ENCODE measurements at places on chromosomes 4 and X.

- DNase-seq: peak; percentile 93
Measured at GRCh38 chr4:77203380-77204197, 46.6 kb downstream of the CCNG2 start.

DNA sequence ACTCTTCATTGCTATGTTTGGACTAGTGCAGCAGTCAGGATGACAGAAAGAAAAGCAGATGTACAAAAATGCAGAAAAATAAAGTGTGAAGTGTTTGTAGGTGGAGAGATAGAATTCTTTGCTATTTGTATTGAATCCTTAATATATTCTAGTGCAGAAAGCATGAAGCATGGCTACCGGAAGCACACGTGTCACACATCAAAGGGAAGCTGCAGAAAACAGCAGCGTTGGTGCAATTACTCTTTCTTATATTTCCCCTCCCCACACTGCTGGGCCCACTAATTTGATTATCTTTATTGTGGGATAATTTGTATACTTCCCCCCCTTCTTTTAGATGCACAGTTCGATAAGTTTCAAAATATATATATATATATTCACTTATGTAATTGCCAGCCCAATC is 35.9 kb upstream of the TAPT1 start:
- DNase-seq: no peak

DNA sequence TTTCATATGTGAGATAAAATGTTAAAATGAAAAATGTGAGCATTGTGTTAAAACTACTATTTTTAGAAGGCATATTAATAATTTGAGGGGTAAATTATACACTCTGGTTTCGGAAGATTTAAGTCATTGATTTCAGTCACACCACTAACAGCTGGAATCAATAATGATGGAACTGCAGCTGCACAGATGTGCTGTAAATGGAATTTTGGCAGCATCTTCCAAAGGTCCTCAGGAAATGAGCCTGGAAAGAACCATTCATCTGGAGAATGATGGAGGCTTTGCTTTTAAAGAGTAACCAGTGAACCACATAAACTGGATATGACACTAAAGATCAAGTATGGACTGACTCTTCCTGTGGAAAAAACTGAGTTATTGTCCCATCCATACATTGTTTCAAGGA is 759.0 kb upstream of the EPHA5 start:
- DNase-seq: no peak

DNA sequence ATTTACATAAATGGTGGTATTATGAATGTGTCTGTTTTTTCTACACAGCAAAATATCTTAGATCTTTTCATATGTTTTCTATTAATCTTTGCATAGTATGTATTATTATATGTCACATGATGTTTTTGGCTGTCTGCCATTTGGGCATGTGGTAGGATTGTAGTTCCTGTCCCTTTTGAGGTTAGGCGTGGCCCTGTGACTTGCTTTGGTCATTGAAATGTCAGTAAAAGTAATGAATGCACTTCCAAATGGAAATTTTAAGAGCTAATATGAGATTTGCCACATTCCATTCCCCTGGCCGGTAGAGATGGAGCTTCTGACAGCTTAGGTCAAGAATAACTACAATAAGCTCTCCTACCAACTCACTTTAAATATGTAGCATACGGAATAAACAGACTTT is 45.1 kb downstream of the JADE3 start:
- peak; percentile 64 for DNase-seq

DNA sequence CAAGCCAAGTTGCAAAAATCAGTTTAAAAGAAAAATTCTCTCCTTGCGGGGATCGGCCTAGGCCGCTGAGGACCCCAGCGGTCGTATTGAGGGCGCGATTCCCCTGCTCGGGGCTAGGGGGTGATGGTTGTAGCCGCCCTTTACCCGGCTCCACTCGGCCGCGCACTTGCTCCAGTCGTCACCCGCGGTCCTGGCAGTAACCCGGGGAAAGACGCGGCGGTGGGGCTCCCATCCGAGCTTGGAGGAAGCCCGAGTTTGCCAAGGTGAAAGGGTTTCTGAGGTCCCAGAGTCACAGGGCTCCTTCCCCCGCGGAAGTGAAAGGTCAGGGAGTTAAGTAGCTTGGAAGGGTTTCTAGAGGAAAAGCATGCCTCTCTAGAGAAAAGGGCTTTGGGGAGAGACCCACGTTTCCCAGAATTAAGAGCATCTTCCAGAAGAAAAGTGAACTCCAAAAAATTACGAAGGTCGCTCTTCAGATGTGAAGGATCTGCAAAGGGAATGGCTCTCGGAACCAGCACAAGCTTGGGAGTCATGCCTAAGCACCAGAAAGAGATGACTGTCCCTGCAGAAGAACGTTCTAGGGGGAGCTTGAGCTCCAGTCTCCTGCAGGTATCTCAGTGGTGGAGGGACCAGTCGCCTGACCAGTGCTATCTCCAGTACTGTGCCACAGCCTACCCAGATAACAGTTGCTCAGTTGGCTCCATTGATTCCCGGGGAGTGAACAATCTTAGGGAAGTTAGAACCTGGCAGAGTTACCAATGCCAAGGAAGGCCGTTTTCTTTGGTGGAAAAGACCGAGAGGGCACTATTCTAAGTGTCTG is 875 bp downstream of the LAP3 start:
- peak; percentile 70 for DNase-seq

- DNase-seq: peak; percentile 72
Measured at GRCh38 chr4:1285790-1286553, 3.7 kb upstream of the MAEA start.

DNA sequence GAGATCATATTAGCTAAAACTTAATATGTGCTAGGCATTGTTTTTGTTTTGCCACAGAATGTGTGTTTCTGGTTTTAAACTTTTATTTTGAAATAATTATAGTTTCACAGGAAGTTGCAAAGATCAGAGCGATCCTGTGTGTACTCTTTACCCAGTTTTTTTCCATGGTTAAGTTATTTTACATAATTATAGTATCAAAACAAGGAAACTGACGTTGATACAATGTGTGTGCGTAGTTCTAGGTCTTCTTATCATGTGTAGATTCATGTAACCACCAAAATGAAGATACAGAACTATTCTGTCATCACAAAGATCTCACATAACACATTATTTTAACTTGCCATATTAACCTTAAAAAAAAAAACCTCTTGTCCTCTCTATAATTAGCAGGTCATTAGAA is 69.2 kb downstream of the BLTP1 start:
- DNase-seq: no peak

DNA sequence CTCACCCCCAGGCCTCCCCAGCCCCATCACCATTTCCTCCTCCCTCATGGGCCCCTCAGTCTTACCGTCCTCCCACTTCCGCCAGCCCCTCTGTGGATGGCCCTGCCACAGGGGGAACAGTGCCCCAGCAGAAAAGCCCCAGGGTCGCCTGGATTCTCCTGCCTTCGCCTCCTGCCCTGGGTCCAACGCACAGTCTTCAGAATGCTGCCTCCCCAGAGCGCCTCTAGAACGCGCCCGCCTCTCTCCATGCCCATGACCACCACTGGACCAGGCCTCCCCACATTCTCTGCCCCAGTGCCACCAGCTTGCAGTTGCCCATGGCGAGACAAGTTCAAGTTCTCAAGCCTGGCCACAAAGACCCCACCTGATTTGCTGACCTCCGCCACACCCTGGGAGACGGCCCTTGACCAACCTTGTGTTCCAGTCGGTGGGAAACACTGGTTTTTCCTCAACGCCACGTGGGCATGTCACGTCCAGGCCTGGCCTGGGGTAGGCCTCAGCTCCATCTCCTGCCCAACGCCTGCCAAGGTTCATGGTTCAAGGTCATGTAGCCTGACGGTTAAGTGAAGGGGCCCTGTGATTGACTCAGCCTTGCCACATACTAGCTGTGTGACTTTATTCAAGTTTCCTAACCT is 634 bp upstream of the PLXNB3 start:
- no peak for DNase-seq

DNA sequence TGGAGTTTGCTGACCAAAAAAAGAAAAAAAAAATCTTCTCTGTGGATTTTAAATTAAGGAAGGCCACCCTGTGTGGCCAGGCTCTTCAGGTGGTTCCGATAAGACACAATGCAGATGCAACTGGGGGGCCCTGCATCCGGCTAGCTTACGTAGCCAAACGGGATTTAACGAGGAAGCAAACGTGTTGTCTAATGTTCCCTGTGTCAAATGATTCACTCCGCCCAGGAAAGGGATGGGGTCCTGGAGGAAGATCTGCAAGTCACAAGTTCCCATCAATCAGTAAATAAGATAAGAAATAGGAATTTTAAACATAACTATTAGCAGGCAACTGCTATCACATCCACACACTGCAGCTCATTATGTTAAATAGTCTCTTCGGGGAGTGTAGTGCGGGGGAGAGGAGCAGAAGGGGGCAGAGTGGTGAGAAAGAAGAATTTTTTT is 216.4 kb upstream of the GYPA start:
- no peak for DNase-seq

- peak; percentile 2 for DNase-seq
Measured at GRCh38 chrX:42399632-42400024, 378.3 kb downstream of the PPP1R2C start.

DNA sequence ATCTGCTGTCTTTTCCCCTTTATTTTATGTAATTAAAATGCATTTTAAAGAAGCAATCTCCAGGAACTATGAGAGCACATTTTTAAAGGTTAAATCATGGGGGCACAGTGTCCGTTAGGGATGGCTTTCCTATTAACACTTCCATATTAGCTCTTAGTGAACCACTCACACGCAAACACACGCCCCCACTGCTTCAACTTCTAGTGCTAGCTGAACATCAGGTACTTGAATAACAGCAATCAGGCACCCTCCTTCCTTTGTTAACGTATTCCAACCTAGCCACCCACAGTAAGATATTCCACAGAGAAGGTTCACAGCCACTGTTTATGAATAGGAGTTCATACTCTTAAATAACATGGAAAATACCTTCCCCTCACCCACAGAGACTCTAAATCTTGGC is 9.3 kb downstream of the TMEM255A start:
- DNase-seq: no peak

- peak; percentile 66 for DNase-seq
Measured at GRCh38 chr4:184649971-184650855, 675 bp downstream of the PRIMPOL start.

DNA sequence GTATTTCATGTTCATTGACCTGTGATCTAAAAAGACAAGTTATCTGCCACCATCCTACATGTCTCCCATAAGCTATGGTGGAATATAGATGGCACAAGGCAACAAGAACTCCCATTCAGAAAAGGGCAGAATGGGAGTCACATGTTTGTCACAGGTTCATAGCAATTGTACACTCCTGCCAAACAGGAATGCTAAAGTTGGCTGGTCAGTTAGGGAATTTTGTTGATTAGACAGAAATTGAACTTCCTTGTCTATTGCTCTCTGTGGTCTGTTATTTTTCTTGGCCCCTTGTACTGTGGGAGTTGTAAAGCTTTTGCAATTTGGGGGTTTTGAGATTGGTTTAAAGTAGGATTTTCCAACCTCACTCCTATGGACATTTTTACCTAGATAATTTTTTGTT is 101.7 kb upstream of the SOD3 start:
- no peak for DNase-seq

DNA sequence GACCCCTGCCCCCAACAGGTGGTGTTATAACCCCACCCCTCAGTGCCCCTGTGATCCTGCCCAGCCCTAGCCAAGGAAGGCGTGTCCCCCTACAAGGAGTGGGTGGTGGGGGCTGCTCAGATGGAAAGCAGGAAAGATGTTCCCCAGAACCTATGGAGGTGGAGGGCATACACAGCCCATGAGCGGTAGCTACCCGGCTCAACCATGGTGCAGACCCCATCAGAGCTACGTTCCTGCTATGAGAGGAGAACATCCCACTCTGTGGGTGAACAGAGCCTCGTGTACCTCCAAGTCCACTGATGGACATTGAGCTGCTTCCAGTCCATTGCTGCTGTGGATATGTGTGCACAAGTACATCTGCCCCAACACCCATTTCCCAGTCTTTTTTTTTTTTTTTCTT is 71.1 kb downstream of the SHOX start:
- DNase-seq: no peak

DNA sequence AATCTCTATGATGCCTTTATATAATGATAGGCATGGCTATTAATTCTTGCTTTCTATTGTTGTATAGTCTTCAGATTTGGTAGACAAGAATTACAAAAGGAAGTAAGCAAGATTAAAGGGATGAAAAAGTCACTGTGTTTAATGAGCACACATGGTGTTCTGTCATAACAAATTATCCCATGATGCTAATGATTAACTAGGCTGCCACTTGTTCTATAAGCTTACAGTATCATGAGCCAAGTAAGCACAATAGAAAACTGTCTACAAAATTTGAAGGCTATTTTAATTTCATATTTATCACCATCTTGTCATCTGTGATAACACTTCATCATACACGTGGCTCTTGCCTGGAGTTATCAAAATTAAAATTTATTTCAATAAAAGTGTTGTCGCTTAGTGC is 466.7 kb downstream of the GASK1B start:
- DNase-seq: no peak

DNA sequence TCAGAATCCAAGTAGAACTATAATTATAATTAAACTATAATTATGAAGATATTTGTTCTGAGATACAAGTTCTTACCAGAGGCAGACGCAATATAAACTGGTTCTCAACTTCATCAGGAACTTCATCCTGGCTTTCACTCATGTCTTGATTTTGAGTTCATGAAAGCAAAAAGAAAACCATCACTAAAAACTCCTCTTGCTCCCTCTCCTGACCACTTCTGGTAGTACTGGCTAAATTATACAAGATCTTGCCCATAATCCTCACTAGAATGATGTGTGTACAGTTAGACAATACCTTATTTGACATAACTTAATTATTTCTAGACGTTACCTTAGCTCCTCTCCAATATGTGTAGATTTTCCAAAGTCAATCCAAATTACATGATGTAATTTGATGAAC is 3.7 kb downstream of the TAF7L start:
- peak; percentile 66 for DNase-seq

- DNase-seq: peak; percentile 81
Measured at GRCh38 chr4:150297861-150298474, 219.7 kb downstream of the DCLK2 start.

- no peak for DNase-seq
Measured at GRCh38 chrX:39070009-39070408, 268.8 kb downstream of the MID1IP1 start.
